Camera-type eye (tissue), 1 donor: ENCODE measurements at places on chromosomes 2 and 18. TPM values are rescaled to one million over a fixed set of nuclear protein-coding genes. Genes with fewer than 3 reads are reported as not detected.

ALK gene
- 9.5 TPM for total RNA-seq

CFAP221 gene
- total RNA-seq, result 4.1 TPM

FBXO36 gene
- total RNA-seq, result 6.3 TPM

DGKD gene
- 48.3 TPM for total RNA-seq

STAT4 gene
- 5.8 TPM for total RNA-seq
